ENCODE measurements at places on chromosomes 6 and 20.
A peak's percentile ranks its signal among the peaks of the same experiment; 100 is the strongest.

DNA sequence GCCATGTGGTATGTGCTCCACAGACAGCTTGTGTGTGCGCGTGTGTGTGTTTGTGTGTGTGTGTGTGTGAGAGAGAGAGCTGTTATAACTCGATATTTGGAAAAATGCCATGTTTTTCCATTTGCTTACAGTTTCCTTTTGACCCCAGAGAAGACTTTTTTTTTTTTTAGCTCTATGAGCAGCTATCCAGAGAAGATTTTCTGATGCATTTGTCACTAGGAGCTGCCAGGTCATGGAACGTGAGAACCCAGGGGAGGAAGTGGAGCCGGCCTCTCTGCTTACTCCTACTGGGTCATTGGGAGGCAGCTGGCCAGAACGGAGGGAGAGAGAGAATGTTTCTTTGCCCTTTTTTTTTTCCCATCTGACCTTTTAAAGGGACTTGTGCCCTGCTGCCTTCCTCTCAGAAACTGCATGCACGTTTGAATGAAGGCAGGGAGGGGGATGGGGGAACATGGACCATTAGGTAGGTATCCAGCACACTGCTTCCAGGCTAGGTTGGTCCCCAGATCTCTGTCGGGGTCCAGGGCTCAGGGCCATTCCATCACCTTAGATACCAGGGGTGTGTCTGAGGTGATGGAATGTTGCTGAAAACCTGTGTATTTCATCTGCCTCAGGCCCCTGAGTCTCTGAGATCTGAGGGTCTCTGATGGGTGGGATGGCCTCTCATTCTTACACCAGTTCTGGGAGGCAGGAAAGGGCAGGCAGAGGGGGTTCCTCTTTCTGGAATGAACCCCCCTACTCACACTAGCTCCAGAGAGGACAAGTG, 11.2 kb upstream of the MRPS18A start:
- DNase-seq: no peak

- DNase-seq: no peak
These were observed 60.7 kb downstream of the TNFAIP3 start for GRCh38 chr6:137927777-137928218.

DNA sequence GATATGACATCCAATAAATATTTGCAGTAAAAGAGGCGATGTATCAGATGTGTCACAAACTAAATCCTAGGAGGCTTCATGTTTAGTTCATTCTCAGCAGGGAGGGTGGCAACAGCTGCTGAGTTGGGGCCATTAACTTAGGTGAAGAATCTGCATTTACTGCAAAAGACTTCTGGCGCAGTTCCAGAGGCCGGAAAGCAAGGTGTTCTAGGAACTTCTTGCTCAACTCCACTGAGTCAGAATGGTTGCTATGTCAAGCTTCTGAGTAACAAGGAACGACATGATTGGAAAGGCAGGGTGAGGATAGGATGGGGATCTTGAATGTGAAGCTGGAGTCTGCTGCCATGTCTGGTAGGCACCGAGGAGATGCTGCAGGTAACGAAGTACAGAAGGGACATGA, 11.7 kb downstream of the ADNP start:
- DNase-seq: no peak

- no peak for DNase-seq
These were observed 12.7 kb downstream of the EXOC2 start for GRCh38 chr6:680251-680650.

- no peak for DNase-seq
These were observed 157.0 kb downstream of the ADAT2 start for GRCh38 chr6:143293523-143293922.

DNA sequence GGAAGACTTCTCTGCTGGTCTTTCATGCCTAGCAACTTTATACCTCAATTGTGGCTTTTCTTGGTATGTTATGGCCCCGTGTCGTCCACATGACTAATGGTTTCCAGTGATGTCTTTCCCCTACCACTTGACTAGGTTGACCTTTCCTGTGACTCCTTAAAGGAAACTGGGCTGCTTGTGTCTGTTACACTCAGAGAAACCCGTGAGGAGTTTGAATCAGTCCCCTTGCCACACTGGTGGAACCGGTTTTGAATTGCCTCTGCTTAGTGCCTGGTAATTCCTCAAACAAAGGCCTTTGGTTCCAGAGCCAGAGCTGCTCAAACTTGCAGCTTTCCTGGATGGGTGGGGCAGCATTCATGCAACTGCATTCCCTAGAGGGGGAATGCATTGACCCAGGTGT, 21.9 kb downstream of the ECT2L start:
- DNase-seq: no peak

GRCh38 chr6:113591896-113592827, 265.0 kb upstream of the MARCKS start:
- peak; percentile 20 for DNase-seq

DNA sequence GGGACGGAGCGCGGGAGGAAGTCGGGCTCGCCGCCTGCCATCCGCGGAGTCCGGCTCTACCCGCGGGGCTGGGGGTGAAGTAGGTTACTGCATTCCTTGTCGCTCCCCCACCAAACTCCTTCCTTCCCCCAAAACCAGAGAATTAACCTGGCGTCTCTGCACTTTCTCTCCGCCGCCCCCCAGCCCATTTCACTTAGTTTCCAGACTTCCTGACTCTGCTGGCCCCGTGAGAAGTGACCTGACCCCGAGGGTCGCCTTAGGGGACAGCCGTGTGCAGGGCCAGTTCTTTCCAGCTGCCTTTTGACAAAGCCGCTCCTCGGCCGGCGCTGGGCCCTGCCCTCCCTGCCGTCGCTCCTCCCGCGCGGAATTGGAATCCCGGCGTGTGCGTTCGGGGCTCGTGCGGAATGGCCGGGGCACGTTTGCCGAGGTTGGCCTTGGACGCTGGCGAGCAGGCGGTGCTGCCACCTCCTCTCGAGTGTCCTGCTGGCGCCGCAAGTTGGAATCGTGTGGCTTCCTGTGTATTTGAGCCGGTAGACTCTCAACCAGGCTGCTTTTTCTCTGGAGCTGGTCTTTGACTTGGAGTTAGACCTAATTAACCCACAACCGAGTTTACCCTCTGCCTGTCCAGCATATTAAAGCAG, 650 bp downstream of the DCBLD1 start:
- DNase-seq: no peak

GRCh38 chr20:3043322-3043721, at the start of gene GNRH2:
Gene GNRH2 (plus strand): TSS chr20:3043622. CDS start chr20:3044415, 793 bp downstream.
- no peak for DNase-seq

- DNase-seq: no peak
These were observed 24.8 kb downstream of the GNAS start for GRCh38 chr20:58877050-58877975.

GRCh38 chr6:142825760-142826159, 119.2 kb downstream of the HIVEP2 start:
- DNase-seq: no peak

DNA sequence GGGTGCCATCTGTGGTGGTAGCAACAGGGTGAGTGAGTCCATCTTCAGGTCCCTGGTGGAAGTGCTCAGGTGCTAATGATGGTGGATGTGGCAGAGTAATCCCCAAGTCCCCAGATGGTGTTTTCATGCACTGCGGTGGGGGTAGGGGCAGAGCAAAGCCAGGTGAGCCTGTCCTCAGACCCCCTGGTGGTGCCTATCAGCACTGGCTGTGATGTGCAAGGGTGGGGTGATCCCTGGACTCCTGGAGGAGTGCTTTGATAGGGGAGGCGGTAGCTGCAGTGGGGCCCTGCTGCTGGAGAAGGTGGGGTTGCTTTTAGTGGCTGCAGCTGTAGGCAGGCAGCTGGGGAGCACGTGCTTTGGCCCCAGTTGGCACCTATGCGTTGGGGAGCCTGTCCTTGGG, 70.8 kb downstream of the CCDC170 start:
- no peak for DNase-seq

DNA sequence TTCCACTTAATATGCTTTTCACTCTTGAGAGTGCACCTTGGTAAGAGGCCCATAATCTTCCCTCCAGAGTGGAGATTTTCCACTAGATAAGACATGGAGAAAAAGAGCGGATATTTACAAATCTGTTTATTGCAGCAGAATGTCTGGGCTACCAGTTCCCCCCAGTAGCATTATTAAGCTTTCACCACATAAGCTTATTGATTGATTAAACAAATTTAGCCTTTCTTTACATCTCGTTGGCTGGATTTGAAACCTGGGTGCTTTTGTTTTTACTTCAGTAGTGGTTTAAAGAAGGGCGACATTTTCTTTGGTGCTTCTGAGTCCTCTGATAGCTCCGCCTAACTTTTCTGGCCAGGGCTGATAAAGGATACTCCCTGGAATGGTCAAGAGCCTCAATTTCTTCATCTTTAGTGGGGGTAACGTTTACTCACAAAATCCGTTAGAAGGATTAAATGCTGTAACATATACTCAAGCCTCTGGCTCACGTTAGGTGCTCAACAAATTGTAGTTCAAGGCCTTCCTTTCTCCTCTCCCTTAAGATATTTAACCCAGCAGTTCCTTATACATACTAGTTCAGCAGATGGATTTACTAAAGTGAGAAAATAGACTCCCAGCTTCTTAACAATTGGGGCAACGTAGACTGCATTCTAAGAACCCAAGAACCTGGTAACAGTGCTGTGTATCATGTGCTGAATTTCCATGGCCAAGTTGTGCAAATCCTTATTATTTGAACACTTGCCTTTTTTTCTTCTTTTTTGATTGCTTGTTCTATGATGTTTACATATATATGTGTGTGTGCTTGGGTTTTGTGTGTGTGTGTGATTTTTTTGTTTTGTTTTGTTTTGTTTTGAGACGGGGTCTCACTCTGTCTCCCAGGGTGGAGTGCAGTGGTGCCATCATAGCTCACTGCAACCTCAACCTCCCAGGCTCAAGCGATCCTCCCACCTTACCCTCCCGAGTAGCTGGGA, 91.4 kb downstream of the RREB1 start:
- no peak for DNase-seq

DNA sequence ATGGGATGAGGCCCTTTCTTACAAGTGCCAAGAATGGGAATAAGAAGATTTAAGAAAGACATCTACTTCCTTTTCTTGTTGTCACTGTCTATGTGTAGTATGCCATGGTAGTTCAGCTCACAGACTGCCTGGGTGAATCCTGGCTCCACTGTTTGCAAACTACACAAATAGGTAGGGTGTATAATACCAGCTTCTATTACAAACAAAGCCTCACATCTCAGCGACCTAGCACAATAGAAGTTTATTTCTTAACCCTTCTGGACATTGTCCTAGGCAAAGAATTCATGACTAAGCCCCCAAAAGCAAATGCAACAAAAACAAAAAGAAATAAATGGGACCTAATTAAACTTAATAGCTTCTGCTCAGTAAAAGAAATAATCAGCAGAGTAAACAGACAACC, 74.5 kb downstream of the LINC00237 start:
- DNase-seq: no peak

DNA sequence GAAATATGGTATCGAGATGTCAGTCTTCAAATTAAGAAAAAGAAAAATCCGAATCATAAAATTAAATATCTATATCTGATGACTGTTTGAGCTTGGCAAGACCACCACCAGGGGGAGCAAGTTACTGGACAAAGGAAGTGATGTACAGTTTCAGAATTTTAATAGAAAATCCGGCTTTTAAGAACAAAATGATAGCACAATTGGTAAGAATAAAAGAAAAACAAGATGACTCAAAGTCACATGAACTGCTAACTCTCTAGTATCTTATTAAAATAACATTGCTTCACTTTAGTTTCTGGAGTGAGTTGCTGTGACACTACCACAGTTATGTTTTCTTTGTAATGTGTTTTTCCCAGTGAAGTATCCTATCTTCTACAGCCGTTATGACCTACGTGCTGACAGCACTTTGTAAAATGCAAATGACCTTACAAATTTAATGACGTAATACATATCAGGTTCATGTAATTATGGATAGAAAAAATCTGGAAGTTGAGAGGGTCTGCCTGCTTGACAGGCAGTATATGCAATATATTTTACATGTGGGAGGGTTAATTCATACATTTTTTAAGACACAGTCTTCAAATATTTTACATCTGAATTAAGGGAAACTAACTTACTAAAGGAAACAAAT, 405.3 kb upstream of the HS3ST5 start:
- DNase-seq: peak; percentile 44

DNA sequence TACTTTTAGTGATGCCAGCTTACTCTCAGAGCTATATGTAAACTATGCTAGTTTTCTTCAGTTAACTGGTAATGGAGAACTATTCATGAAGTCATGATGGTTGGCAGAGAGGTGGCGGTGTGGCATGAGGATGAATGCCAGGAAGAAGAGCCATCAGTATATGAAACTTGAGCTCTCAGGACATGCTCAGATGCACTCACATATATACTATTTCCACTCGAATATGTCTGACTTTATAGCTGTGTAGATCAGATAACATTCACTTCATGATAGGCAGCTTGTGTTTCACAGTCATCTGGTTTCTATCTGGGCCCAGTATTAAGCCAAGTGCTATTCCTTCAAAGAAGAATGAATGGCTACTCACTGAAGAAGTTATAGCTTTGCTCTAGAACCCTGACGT, 46.2 kb upstream of the CEP85L start:
- no peak for DNase-seq

- DNase-seq: no peak
These were observed 124.0 kb upstream of the SLC2A12 start for GRCh38 chr6:134176264-134176975.
